ENCODE measurements at places on chromosomes 4 and X.

GRCh38 chr4:158656439-158656838, 15.2 kb downstream of the C4orf46 start:
- no peak for DNase-seq

- no peak for DNase-seq
Observed at GRCh38 chrX:147565237-147565636, 346.5 kb upstream of the FMR1 start.

GRCh38 chrX:119638725-119639471, 32.7 kb upstream of the NKRF start:
- DNase-seq = no peak

- DNase-seq = no peak
Observed at GRCh38 chr4:65911720-65912119, 241.4 kb upstream of the EPHA5 start.

DNA sequence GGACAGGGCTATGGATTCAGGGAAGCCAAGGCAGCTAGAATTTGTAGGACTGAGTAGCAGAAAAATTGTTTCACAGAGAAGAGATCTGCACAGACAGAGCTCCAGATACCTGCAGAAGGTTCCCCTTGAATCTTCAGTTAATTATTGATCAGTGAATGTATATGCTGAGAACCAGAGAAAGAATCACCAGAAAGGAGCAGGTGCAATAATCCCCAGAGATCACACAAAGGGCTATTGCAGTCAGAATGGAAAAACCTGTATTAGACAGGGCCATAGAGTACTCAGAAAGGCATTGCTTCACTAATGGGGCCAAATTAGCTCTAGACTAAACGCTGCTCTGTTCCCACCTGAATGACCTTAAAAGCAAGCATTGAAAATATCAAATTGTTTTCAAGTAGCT, 35.5 kb upstream of the SMAD1 start:
- DNase-seq = no peak

GRCh38 chr4:2673157-2673556, 83.0 kb downstream of the TNIP2 start:
- DNase-seq = no peak

- DNase-seq = no peak
Observed at GRCh38 chrX:39174772-39175417, 373.6 kb downstream of the MID1IP1 start.

- no peak for DNase-seq
Observed at GRCh38 chrX:119147486-119147885, 19.9 kb upstream of the KIAA1210 start.

DNA sequence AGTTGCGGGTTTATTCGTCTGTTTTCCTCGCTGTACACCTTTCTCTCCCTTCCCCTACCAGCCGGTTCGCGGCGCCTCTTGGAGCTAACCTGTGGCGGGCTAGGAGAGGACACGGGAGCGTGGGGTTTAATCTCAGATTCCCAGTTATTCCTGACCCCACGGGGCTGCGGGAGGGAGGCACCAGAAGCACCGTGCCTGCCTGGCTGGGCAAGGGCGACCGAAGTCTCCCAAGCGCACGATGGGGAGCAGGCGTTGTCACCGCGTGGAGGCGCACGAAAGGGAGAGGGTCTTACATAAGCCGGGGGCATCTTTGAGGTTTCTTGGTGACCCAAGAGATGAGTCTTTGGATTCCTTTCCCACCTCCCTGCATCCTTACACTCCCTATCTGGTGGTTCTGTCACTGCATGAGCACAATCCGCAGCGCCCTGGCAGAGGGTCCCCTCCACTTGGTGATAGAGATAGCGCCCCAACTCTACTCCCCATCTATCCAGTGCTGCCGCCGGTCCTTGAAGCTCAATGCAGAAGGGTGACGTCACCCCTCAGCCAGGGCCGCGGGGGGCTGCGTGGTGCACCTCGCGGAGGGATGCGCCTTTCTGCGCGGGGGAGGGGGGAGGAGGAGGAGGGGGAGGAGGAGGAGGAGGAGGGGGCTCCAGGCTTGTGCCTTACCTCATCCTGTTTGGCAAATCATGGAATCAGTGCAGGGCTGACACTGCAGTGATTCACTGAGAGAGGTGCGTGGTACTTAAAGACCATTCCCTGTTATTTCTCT, 793 bp downstream of the TSPAN7 start:
- DNase-seq = peak; percentile 19

- peak; percentile 80 for DNase-seq
Observed at GRCh38 chr4:164977243-164978164, at the start of gene TRIM61. Gene TRIM61 (minus strand): TSS chr4:164977657. CDS start chr4:164970002, 7,655 bp downstream.
